ENCODE measurements at places on chromosomes 11 and 22.

DNA sequence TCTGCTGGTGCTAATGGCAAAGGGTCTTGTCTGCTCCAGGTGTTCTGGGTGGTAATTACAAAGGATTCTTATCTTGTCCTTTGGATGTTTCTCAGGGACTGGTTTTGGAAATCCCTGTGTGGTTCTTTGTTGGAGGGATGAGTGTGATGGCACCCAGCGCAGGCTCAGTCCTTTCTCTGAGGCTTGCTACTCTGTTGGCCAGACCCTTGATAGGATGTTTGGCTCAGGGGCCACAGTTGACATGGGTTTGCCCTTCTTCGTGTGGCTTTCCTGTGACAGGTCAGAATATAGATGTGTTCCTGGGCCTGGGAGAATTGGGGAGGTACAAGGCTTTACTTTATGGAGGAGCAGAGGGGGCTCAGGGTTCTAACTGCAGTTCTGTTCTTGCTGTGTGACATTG is 4.0 kb downstream of the ARHGEF17 start:
- DNase-seq, result no peak

- no peak for DNase-seq
Observed at GRCh38 chr11:28713850-28714249, 605.7 kb downstream of the METTL15 start.

DNA sequence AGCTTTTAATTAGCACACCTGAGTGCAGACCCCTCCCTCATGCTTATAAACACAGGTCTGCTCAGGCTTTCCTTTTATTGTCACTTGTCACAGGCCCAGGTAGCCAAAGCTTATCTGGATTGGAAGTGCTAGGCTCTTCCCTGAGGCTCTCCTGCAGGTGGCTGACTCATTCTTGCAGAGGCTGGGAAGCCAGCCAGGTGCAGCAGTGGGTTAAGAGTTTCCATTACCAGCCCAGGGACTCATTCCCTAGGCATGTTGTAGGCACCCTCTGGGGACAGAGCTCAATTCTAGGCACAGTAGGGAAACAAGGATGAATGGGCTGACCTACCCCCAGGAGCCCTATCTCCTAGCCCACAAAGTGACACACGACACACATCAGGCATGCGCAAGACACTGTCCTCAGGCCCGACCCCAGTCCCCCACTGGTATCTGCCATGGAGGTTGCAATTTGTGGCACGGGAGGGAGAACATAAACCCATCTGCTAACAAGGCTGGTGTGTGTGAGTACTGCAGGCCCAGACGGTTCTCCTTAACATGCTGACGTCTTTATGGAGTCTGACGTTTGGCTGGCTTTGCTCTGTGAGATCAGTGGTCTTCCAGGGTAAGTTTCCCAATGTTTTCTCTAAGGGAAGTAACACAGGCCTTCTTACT is 94.2 kb downstream of the ABTB2 start:
- DNase-seq, result no peak

DNA sequence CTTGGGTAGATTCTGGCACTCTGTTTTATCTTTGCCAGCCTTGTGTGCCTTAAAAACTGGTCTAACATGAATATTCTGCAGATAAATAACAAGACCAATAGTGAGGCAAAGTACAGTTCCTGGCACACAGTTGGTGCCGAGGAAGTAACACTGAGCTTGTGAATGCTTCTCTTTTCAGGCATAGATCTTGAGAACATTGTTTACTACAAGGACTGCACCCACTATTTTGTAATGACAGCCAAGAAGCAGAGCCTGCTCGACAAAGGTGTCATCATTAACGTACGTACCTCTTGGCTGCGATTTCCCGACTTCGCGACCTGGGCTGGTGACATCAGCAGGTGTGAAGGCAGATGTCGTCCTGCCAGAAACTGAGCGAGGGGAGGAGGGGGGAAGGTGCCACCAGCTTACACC is 105.7 kb downstream of the MICAL2 start:
- no peak for DNase-seq

DNA sequence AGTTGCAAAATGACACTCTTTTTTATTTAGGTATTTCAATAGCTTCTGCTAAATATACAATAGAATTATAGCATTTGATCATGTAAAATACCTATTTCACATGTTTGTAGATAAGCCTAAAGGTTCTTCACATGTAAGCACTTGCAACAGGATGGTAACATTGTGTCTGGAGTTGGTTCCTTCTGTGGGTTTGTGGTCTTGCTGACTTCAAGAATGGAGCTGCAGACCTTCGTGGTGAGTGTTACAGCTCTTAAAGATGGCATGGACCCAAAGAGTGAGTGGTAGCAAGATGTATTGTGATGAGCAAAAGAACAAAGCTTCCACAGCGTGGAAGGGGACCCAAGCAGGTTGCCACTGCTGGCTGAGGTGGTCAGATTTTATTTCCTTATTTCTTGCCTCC is 246.4 kb upstream of the PDGFD start:
- DNase-seq, result no peak

DNA sequence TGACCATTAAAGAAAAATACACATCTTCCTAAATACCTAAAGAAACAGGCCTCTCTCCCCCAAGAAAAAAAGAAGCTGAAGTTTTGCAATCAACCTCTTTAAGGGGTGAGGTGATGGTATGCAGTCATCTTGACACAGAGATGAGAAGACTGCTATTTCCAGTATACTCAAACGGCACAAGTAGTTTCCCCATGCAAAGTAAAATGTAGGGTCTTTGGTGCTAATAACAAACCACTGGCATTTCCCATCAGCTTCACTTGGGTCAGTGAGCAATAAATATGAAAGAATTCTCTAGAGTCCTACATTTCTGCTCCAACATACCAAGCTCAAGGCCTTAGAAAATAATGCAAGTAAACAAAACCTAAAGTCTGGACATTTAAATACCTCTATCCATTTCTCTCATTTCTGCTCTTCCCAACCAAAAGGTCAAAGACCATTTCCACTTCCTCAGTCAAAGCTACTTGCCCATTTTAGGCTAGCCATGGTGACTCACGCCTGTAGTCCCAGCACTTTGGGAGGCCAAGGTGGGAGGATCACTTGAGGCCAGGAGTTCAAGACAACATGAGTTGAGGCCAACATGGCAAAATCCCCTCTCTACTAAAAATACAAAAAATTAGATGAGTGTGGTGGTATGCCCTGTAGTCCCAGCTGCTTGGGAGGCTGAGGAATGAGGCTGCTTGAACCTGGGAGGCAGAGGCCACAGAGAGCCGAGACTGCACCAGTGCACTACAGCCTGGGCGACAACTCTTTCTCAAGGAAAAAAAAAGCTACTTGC is 39.5 kb upstream of the CHRNA10 start:
- no peak for DNase-seq

GRCh38 chr11:101949680-101950220 is 33.4 kb upstream of the ANGPTL5 start:
- no peak for DNase-seq

GRCh38 chr22:32600147-32600546 is 125.5 kb downstream of the FBXO7 start:
- DNase-seq, result no peak

DNA sequence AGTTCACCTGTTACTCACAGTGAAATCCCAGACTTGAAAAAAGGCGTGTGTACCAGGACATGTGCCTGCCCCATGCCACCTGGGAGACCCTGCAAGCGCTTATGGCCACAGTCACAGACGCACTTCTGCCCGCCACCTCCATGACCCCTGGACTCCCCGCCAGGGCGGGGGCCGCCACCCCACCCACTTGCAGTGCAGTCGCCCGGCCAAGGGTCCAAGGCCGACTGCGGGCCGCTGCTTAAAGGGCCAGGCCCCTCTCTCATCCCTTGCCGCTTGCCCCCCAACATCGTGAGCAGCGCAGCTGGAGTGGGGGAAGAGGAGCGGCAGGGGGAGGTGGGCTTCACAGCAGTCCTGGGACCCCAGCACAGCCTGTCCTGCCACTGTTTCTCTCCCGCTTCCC is 10.8 kb downstream of the DUSP8 start:
- DNase-seq, result no peak

DNA sequence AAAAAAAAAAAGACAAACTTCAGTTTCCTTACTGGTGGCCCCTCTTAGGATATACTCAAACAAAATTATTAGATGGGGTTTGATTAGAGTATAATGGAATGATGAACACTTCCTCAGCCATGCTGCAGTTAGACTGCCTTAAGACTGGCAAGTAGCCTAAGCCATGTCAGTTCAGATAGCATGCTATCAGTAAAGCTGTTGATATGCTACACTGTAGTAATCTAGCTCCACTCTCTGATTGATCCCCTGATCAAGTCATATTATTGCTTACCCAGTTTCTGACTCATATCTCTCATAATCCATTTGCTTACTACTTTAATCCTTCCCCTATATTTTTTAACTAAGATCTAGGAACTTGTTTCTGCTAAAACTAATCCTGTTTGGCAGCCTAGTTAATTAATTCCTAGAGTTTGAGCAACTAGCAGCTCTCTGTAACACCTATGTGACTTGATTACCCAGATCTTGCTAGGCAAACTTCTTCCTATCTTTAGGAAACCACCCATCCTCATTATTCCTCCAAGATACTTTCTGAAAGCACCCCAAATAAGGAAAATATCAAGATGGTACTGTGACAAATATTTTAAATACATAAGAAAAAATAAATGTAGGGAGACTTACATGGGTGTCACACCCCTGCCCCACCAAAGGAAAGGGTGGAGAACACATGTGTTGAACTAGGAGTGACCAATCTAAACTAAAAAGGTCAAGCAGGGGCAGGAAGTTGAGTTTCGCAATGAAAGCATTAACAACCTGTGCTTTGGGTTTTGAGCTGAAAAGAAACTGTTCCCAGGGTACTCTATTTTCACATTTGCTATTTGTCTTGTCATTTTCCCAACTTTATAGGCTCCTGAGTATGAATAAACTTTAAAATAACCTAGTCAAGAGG is 43.2 kb downstream of the PIK3C2A start:
- no peak for DNase-seq

- no peak for DNase-seq
Observed at GRCh38 chr11:3939651-3940190, 84.3 kb downstream of the STIM1 start.

GRCh38 chr11:117823294-117823945 is 1.1 kb downstream of the FXYD2 start:
- DNase-seq, result peak; percentile 49

- DNase-seq, result no peak
Observed at GRCh38 chr11:18669711-18670110, 28.9 kb upstream of the TMEM86A start.

GRCh38 chr11:119460582-119460981 is 37.6 kb upstream of the THY1 start:
- no peak for DNase-seq

DNA sequence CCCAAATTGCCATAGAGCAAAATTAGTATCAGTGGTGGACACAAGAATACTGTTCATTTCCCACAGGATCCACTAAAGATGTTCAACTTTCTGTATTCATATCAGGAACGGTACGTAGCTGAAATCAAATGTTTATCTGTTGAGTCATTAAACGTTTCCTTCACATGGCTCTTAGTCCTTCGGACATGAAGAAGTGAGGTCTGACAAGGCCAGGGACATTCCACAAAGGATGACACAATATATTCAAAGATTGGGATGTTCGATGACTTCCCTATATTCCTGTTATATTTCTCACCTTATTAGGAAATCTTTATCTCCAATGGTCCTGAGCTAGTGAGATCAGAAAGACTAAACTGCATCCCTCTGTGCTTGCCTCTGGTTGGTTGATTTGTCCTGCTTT is 129.0 kb downstream of the ETS1 start:
- DNase-seq, result no peak

DNA sequence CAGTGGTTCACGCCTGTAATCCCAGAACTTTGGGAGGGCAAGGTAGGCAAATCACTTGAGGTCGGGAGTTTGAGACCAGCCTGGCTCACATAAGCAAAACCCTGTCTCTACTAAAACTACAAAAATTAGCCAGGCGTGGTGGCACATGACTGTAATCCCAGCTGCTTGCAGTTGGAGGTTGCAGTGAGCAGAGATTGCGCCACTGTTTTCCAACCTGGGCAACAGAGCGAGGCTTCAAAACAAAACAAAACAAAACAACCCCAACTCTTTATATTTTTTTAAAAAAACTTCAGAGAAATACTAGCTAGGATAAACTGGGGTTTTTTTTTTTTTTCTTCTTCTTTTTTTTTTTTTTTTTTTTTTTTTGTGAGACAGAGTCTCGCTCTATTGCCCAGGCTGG is 31.8 kb upstream of the RAPSN start:
- no peak for DNase-seq

DNA sequence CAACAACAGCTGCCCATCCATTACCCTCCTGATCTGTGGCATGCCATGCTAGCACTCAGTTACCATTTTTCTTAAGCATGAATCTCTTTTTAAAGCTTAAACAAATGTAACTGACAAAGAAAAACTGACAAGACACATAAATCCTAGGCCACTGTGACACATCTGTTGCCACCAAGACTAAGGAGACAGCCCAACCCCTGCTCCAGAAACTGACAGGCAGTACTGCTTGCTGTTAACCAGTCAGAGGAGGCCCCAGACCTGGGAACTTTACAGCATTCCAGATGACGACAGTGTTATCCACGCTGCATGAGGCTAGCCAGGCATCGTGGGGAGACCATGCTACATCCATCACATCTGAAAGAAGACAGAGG is 33.8 kb downstream of the HIRA start:
- DNase-seq, result no peak

GRCh38 chr11:6771926-6772893 is at the start of gene OR2AG2:
Gene OR2AG2, minus strand, starts transcription at chr11:6771976. Its CDS starts 3,019 bp downstream, at chr11:6768957.
- DNase-seq, result no peak

GRCh38 chr22:35619336-35620094 is 2.4 kb upstream of the MB start:
- DNase-seq, result no peak

- DNase-seq, result peak; percentile 15
Observed at GRCh38 chr11:2216400-2217064, 44.9 kb upstream of the TH start.

GRCh38 chr11:37525336-37525735 is 927.3 kb upstream of the RAG2 start:
- DNase-seq, result no peak

DNA sequence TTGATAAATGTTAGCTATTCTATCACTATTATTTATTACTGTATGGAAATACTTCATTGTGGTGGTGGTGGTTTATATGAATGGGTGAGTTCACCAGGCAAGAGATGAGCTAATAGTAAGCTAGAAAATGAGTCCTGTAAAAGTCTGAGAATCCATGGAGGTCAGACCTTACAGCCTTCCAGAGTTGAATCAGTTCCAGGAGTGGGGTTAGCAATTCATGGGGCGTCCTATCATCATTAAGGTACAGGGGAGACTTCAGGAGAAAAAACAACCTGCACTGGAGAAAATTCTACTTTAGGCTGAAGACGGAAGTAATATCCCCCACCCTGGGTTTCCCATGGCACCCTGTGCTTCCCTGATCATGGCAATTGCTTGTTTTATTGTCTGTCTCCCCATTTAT is 6.5 kb downstream of the SYT13 start:
- no peak for DNase-seq

Data from stimulated activated CD8-positive, alpha-beta memory T cell treated with anti-CD3 and anti-CD28 coated beads, Interleukin-4, amount 100 ng/mL, for 48 hours (primary cell).